Activated CD4-positive, alpha-beta T cell treated with anti-CD3 and anti-CD28 coated beads, Interleukin-2, amount 50 U/mL, for 48 hours (primary cell): ENCODE measurements at places on chromosomes 7 and 10.

DNA sequence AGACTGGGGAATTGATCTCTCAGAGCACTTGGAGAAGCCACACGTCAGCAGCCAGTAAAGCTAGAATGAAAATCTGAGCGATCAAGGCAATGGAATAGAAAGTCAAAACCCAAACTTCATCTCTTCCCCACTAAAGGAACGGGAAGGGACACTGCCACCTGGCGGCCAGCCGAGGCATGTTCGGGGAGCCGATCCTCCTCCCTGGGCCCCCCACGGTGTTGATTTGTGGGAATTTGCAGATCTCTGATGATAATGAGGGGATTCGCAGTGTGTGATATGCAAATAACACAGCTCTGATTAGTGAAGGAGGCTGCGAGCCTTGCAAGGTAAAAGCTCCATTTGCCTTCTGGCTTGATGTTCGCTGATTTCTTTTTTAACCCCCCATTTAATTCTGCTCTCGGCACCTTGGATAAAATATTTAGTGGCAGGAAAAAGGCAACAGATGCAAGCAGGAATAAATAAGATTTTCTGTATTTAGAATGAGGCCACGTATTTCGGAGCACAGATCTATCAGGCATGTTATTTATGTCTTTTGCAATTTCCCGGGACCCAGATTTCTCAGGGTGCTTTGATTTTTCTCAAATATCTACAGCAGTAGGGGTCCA lies 258.6 kb downstream of the PAXIP1 start:
- peak; percentile 46 for DNase-seq

DNA sequence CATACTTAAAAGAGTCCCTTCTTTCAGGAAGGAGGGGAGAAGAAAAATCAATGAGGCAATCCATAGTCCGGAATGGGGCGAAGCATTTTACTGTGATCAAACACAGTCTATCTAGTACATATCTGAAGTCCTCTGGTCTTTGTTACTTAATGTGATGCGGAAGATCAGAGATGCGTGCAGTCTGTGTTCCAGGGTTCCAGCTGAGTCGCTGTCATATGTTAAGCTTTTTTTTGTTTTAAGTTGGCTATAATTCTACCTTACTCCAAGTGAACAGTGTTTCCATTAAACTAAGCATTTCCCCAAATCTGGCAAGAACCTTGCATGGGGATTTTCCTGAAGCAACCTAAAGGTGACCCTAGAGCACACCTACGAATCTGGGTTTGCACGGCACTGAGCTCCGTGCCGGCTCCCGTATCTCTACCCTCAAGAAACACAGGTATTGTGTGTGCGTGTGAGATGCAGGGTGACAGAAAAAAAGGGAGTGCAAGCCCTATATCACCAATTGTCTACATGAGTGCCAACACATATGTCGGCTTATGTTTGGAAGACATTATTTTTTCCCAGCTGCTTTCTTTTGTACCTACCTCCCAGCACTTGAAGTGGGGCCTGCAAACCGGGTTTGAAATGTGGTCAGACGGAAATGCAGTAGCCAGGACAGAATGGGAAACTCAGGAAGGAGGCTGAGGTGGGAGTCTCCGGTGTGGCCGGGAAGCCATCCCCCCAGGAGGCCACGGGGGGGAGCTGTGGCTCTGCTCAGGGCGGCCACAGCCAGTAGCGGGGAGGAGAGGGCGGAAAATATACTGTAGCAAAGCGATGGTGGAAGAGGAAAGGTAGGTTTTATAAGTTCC lies 435.8 kb upstream of the MGMT start:
- DNase-seq, result peak; percentile 44

DNA sequence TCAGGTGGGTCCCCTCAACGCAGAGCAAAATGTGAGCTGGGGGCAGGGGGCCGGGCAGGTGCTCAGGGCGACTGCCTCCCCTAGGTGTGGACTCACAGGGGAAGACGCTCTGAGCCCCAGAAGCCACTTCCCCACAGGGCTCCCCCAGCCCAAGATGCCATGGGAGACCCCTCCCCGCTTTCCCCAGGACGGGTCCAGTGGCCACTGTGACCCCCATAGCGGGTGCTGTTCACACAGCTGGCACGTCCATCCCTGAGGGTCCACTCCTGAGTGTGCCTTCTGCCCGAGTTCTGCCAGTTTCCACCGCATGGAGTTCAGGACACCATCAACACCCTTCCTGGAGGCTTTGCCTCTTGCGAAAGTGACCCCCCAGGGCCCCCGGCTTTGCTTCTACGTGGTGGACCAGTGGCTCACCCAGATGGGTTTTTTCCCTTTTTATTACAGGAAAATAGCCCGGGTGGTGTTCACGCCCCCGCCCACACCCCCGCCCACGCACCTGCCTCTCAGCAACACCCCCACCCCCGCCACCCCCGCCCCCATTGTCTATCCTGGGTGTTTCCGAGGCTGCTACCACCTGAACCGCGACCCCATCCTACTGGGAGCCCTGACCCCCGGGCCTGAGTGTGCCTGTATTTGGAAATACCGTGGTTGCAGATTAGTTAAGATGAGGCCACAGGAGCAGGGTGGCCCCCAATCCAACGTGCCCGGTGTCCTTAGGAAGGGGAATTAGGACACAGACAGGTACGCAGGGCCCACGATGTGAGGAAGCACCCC lies 32.0 kb downstream of the ADAP1 start:
- peak; percentile 59 for DNase-seq

GRCh38 chr7:152312316-152312715 lies 123.5 kb downstream of the KMT2C start:
- no peak for DNase-seq

DNA sequence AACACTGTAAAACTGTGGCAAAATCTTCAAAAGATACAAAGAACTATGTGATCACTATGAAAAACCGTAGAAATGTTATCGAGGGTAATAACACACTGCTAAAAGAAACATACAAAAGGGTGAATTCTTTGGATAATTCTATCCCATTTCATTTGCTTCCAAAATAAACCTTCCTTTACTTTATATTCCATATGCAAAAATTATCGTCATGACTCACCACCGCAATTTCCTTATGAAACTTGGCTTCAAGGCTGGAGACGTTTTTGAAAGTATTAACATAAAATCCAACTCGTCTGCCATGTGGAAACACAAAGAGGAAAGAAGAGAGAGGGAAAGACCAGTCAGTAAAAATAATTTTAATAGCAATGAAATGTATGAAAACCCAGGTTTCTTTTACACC lies 165.2 kb downstream of the AMPH start:
- DNase-seq, result no peak

DNA sequence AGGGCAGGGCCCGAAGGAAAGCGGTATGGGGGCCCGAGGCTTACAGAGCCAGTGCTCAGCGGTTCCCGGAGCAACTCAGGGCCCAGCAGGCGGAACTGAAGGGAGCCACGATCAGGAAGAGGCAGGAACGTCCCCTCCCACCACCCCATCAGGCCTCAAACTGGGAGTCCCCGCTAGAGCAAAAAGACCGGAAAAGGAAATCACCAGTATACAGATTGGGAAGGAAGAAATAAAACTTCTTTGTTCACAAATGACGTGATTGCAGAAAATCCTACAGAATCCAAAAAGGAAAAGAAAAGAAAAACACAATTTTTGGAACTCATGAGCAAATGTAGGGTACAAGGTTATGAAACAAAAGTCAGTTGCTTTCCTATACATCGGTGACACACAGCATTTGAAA lies 21.6 kb upstream of the ZFAND2A start:
- DNase-seq, result no peak

DNA sequence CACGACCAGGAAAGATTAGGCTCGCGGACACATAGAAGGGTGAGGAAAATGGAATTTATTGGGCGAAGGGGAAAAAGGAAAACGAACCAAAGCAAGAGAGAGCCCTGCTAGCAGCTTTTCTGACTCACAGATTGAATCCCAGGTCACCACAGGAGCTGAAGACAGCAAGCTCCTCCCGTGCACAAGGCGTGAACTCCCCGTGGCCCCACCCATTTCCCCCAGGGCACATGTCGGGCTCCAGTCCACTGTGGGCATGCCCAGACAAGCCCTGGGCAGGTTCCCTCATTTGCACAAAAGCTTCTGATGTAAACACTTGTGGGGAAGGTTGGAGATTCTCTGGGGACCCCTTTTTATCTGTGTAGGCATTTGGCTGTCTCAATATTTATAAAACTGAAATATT lies 582.4 kb downstream of the SUGCT start:
- DNase-seq, result peak; percentile 8
